ENCODE measurements at places on chromosomes 2 and 18.
A peak's percentile ranks its signal among the peaks of the same experiment; 100 is the strongest.

- peak; percentile 67 for DNase-seq
Measured at GRCh38 chr2:124283096-124283495, 258.0 kb downstream of the CNTNAP5 start.

DNA sequence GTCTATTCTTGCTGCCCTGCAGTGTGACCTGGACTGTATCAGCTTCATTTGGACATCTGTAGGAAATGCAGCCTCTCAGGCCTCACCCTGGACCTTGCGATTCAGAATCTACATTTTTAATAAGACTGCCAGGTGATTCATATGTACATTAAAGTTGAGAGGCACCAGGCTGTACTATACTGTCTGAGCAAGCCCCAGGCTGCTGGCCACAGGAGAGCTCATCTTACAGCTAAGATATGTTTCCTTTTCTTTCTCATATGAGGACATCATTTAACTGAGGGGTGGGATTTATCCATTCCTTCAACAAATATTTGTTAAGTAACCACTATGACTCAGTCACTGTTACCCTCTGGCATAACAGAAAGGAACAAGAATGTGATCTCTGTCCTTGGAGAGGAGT, 78.2 kb upstream of the GCFC2 start:
- no peak for DNase-seq

- DNase-seq, result no peak
Measured at GRCh38 chr2:35585972-35586371, 769.6 kb upstream of the CRIM1 start.

GRCh38 chr18:57807336-57808117, 4.4 kb upstream of the ATP8B1 start:
- no peak for DNase-seq

DNA sequence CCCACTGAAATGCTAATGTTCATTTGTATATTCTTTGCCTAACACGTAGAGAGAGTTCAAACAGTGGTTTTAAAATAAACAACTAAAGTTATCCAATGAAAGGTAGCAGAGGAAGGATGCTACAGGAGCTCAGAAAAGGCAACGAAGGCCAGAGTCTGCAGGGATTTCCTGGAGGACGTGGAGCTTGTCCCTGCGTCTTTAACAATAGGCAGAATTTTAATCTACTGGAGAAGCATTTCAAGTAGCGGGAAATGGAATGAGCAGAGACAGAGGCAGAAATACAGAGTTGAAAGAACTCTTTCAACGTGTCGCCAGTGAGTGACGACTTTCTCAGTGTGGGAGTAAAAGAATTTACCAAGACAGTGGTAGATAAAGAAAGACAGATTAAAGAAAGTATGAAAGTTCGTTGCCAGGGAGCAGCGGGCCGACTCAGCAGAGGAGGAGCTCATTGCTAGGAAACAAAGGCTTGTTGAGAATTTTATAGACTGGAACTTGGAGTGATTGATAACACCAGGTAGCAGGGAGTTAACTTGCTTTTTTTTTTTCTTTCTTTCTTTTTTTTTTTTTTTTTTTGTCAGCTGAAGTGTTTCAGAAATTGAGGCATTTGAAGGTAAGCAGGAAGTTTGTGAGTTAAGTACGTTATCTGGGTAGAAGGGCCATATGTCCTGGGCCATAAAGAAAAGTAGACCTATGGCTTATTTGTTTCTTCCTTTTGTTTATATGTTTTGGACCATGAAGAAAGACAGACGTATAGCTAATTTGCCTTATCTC, 625 bp upstream of the NBAS start:
- DNase-seq, result no peak

GRCh38 chr2:2826209-2826551, 495.1 kb upstream of the MYT1L start:
- no peak for DNase-seq

DNA sequence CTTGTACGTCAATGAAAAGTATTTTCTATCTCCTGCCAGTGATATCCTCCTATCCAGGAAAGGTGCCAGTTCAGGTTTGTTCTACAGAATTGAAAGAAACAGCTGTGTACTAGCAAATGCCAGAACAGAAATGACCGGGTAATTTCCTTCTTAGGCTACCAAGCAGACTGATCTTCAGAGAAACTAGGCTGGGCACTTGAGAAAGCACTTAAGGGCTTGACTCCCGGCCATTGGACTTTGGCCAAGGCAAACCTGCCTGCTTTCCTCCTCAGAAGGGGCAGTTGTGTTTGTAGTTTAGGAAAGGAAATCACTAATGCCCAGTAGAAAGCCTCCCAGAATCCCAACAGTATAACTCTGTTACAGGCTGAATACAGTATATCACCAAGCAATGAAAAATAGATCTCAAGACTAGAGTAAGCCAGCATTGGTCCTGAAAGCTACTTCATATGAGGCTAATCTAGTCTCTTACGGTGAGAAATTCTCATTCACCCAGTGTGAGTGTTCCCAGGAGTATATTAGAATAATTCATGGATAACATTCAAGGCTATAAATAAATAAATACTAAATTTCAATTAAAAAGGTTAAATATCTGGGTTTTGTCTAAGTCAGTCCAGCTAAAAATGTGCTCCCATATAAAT, 43.0 kb upstream of the COL5A2 start:
- peak; percentile 1 for DNase-seq

DNA sequence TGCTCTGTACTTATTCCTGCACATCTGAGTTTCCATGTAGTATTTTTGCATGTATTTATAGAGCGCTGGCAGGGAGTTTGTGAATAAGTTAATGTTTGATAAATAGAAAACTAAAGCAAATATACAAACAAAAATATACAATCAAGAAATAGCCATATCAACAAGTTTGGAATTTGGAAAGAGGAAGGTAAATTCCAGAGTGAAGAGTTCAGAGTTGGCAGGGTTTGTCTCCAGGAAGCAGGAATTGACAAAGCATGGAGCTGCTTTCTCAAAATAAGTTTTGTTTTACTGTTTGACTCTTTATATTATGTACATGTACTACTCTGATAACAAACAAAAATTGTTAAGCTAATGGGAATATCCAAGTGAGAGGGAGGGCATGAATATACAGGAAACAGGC, 80.3 kb downstream of the SPOPL start:
- no peak for DNase-seq

DNA sequence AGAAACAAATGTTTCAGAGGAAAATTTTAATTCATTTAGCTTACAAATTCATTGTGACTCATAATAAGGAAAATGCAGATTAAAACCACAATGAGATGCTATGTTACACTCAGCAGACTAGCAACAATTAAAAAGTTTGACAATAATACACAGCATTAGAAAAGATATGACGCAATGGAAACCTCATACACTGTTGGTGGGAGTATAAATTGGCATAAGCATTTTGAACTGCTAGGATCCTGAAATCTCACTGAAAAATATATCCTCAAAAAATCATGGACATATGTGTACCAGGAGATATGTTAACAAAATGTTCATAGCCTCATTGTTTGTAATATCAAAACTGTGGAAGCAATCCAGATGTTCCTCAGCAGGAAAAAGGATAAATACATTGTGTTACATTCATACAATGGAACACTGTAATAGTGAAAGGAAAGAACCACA, 13.7 kb downstream of the CALCRL start:
- no peak for DNase-seq

Measured in T1000 (cell line).